NCI-H345 (cell line): ENCODE measurements at places on chromosomes 6 and 20.

DNA sequence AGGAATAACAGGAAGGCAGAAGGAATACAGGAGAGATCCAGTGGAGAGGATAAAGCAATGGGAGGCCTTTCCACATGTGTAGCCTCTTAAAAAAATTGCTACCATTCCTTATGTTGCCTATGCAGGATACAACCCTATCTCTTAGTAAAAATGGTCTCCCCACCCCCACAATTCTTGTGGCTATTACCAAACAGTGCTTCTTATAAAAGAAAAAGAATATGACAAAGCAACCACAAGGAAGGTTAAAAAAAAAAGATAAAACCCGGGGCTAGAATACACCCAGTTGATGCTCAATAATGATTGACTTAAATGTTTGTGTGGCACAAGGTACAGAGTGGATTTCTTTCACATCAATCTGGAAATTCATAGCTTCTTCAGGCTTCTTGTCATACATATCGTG is 250.9 kb downstream of the HIVEP2 start:
- no peak for DNase-seq

- no peak for DNase-seq
These were observed 177.0 kb upstream of the PRDM1 start for GRCh38 chr6:105909106-105909505.

- no peak for DNase-seq
These were observed 31.8 kb downstream of the RNF146 start for GRCh38 chr6:127298475-127298874.

DNA sequence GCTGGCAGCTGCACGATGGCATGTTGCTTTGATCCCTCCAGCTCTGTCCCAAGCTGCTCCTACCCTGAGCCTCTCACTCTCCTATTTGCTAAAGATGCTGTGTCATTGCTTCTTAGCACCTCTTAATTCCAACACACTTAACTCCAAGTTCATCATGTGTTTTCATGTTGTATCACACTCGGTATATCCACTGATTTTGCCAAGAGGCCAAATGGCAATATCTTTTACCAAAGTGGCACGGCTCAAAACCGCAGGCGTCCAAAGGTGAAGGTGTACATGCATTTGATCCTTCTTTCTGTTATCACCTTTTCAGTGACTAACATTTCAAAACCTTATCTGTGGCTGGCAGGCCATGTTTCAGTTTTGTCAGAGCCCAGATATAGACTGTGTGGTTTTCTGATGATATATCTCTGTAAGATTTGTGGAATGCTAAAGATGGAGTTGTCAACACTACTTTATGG is 217.0 kb downstream of the TBX18 start:
- no peak for DNase-seq

GRCh38 chr6:47022191-47022590 is 19.9 kb downstream of the ADGRF1 start:
- DNase-seq = no peak

DNA sequence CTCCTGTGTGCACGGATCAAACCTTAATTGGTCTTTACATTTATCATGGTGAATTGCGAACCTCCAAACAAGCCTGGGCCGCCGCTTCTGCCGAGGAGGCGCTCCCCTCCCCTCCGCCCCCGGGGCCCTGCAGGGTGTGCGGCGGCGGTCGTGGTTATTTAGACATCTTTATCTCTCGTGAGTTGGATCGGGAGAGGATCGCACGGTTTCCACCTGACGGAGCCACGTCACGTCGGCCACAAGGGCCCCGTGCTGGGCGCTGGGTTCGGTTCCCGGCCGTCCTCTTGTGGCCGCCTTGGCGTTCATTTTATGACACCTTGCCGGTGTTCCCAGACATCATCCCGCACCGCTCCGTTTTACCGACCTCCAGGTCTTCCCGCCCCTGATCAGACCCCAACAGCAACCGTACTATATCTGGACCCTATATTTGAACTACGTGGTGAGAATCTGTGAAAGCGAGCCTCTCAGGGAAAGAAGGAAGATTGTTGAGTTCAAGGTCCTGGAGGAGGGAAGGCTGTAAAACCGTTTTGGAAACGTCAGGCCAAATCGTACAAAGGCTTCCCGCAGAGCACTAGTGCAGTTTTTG is 1.3 kb upstream of the CNR1 start:
- DNase-seq = no peak

GRCh38 chr6:141700819-141701218 is 431.9 kb upstream of the GJE1 start:
- DNase-seq = no peak

DNA sequence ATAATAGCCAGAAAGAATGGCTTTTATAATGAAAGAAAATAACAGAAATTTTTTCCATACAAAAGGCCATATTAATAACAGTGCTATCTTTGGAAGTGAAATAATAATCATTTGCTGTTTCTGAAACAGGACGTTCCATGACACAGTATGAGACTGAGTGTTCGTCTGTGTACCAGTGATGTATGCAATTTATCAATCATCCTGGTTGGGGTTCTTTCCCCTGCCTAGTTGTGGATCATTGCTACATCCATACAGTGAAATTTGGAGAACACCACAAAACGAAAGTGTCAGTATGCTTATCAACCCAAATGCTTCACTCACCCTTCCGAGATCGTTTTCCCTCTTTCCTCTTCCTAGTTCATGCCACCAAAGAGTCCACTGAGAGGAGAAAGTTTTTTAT is 151.4 kb upstream of the PRDM1 start:
- DNase-seq = no peak

- no peak for DNase-seq
These were observed 269.1 kb downstream of the CD83 start for GRCh38 chr6:14386668-14387067.

DNA sequence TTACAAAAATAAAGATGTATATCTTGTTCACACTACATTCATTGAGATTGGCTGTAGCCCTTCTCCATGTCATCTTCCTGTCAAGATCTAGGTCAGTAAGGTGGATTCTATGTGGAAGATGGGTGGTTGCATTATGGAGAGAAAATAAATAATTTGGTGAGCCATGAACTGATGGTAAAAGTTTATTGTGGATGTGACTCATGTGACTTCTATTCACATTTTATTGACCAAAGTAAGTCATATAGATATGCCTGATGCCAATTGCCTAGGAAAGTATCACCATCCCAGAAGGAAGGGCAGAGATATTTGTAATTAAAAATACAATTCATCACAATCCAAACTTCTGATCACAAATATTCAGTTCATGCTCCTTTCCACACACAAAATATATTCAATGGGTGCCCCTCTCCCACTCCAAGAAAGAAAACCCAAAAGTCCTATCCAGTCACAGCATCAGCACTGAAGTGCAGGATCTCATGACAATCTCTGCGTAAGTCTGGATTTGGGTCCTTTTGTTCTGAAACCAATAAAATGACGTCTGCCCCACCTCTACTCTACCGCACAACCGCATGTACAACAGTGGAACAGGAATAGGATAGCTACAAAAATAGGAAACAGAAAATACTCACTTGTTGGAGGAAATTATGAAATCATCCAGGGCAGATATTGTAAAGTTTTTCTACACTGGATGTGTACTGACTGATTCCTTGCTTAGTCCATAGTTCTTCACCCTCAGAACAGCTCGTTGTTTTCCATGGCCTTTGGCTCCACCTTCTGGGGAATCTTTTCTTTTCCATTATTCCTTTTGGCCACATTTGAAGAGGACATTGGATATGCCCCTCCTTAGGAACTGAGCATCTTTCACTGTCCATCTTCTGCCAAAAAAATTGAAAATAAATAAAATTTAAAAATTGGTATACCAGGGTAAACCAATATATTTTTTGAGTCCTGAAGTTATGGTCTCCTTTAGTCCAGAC is 16.1 kb upstream of the SLC17A3 start:
- DNase-seq = peak; percentile 60

- no peak for DNase-seq
These were observed 1.3 kb downstream of the BPIFA2 start for GRCh38 chr20:33169176-33169794.

GRCh38 chr6:2257363-2257762 is 12.0 kb upstream of the GMDS start:
- no peak for DNase-seq

DNA sequence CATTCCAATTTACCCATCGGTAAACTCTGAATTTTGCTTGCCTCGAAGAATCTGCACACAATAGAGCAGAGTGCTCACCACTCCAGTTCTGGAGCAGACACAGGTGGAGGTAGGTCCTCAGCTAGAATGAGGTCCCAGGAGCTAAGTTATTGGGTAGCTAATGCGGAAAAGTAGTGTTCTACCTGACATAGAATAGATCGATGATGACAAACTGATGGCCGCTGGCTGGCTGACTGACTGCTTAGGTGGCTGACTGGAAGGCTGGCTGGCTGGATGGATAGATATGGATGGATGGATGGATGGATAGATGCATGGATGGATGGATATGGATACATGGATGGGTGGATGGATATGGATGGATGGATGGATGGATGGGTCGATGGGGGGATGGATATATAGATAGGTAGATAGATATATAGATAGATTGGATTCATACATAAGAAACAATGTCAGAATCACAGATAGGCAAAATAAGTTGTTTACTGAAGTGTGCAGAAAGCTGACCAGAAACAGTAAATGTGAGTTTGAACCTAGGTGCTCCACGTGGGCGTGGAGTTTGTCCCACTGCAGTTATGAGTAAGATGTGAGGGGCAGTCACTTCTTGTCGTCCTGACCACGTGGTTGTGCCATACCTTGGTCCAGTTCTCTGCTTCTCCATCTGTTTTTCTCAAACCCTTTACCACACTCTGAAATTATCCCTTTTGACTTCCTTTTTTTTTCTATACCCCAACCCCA is 62.1 kb downstream of the TBXT start:
- no peak for DNase-seq

DNA sequence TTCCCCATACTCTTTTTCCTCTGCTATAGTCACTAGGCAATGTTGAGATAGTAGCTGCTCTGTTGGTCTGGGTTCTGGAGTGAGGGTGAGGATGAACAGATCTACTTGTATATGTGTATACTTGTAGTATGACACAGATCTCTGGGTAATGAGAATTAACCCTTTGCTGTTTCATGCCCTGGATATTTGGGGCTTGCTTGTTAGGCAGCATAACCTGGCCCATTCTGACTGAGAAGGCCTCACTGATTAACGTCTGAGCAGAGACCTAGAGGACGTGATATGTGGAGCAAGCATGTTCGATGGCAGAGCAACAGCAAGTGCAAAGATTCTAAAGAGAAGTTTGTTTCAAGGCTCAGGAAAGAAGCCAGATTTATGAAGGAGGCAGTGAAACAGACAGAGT is 94.4 kb downstream of the TRMT6 start:
- DNase-seq = no peak

GRCh38 chr6:96939007-96939805 is 14.7 kb downstream of the KLHL32 start:
- DNase-seq = peak; percentile 49

DNA sequence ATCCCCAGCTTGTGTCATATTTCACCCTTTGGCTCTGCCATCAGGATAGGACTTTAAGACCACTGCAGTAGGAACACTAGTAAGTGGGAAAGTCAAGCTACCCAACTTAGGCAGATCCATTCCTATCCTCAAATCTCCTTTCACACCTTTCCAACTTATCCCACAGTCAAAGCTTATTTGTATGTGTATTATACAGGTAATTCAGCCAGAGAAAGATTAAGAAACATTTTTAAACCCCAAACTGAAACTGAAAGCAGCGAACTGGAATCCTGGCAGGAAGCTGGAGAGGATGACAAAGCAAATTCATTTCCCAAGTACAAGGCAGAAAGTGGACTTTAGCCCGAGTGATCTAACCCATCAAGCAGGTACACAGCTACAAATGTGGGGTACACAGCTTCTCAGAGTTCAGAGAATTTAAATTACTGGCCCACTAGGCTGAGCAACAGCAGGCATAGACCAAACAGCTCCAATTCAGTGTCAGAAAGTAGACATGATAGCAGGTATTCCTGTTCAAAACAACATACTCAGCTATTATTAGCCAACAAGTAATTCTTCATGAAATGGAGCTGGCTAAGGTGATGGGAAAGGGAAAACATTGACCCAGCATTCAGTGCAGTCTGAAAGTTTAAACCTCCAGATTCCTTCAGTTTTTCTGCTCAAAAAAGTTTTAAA is 39.1 kb downstream of the ILRUN start:
- peak; percentile 18 for DNase-seq

GRCh38 chr6:158027590-158028285 is 46.1 kb downstream of the SYNJ2 start:
- DNase-seq = no peak

DNA sequence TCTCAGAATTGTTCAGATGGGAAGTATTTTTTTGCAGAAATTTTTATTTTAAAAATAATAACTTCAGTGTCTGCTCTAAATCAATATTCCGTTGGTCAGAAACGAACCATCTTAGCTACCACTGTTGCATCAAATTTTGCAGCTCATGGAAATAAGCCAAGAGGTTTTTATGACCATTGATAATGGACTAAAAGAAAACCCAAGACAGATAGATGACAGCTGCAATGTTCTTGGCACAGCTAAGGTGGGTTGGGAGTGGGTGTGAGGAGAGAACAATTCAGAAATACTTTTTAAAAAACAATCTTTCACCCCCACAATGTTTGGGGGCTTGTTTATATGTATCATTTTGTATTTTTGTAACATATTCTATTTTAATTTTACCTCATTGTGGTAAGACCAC is 121.1 kb downstream of the PDE7B start:
- no peak for DNase-seq

DNA sequence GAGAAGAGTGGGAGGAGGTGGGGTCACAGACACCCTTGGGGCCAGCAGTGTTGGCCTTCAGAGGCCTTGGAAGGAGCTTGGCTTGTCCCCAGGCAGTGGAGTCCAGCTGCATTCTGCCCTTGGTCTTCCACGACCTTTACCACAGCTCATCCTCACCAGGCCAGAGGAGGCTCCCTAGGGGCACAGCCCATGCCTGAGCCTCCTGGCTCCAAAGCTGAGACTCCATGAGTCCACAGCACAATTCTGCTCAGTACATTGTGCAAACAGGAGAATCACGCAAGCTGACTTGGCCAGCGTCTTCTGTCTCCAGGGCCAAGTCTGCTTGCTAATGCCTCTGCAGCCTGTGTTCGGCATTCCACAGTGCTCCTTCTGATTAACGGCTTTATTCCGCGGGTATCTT is 337.2 kb downstream of the SMOC2 start:
- DNase-seq = no peak

- no peak for DNase-seq
These were observed 20.5 kb downstream of the TGM2 start for GRCh38 chr20:38144598-38144973.

DNA sequence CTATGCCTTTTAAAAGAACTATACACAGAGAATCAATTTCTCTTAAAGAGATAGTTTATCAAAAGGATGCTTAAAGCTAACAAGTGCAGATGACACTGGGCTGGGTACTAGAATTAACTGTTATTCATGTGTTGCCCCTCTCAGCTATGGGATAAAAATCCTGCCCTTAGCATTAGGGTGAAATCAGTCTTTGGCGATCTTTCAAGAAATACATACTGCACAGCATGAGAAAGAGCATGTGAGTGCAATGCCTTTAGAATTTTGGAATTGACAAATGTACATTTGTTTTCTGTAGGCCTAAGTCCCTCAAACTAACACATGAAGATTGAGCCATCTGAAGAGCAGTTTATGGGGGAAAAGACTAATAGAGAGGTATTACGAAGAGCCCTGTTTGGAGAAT is 115.4 kb downstream of the ZFP64 start:
- DNase-seq = no peak
